Stimulated activated CD8-positive, alpha-beta memory T cell treated with anti-CD3 and anti-CD28 coated beads, Interleukin-15, amount 100 ng/mL, for 1 hour (primary cell): ENCODE measurements at places on chromosomes 7 and 10.

GRCh38 chr7:135211179-135211945 lies at the start of gene WDR91:
Gene WDR91, minus strand, starts transcription at chr7:135211526. Its CDS starts 24 bp downstream, at chr7:135211502.
- peak; percentile 92 for DNase-seq

- DNase-seq, result no peak
These were observed 92.0 kb downstream of the MDFIC start for GRCh38 chr7:115013886-115014285.

DNA sequence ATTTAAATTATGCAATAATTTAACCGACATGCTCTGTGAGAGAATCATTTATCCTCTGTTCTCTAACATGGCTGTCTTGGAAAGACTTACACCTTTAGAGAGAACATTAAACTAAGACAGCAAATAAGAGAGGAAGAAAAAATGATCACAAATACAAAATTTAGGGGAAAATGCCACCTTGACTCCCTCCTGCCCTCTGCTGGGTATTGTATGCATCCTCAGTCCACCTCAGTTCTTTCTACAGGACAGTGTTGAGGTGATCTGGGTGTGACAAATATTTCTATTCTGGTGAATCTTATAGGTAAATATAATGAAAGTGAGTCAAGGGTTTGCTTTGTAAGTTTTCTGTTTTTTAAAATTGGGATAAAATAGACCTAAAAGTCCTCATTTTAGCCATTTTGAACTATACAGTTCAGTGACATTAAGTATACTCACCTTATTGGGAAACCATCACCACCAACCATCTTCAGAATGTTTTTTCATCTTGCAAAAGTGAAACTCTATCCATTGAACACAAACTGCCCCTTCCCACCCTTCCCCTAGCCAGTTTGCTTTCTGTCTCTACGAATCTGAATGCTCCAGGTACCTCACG lies 61.5 kb upstream of the ELMO1 start:
- DNase-seq, result no peak

- DNase-seq, result no peak
These were observed 21.8 kb upstream of the SH2D4B start for GRCh38 chr10:80515941-80516340.

DNA sequence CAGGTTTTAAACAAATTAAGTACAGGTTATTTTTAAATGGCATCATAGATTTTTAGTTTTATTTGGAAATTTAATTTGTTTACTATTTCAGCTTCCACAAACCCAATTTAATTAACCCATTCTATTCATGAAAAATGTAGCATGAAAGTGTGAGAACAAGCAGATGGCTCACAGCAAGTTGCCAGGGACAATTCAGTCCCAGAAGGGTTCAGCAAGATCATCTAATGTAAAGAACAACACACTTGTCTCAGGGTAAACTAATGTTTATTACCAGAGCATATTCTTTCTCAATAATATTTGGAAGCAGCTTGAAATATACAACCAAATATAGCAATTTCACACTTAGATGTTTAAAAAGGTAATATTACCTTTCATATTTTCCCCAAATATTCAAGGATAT lies 166.9 kb upstream of the SLC13A1 start:
- DNase-seq, result no peak

- no peak for DNase-seq
These were observed 115.5 kb downstream of the WDFY4 start for GRCh38 chr10:48800007-48800675.

DNA sequence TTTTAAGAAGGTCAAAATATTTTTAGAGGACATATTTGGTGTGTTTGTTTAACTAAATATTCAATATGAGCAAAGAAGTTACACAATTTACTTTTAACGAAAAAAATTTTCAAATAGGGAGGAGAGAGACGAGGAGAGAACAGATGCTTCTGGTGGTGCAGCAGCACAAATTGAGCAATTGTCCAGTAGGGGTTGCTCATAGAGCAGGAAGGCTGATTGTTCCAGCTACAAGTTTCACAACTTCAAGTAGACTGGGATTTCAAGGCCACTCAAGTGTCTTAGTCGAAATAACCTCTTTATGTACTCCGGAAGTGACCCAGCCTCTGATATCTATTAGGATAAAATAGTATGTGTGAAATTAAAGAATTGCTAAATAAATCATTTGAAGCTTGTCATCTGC lies 197.9 kb downstream of the HDAC9 start:
- no peak for DNase-seq

- no peak for DNase-seq
These were observed 108.4 kb downstream of the HIPK2 start for GRCh38 chr7:139669106-139670061.

- DNase-seq, result no peak
These were observed 1167.0 kb downstream of the SORCS3 start for GRCh38 chr10:105807935-105808587.

- no peak for DNase-seq
These were observed 54.3 kb upstream of the NPY start for GRCh38 chr7:24229481-24230226.

DNA sequence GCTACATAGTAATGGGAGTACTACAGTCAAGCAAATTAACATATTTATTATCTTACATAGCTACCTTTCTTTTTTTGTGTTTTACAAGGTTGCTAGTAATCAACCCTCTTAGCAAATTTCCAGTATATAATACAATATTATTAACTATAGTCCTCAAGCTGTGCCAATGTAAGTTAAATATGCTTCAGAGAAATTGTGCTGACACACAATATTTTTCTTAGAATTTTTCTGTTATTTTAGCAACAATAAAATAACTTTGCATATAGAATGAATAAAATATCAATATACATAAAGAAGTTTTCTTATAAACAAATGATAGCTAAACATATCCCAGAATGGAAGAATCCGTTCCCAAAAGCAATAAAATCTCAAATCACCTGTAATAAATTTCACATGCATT lies 1605.1 kb downstream of the REEP3 start:
- DNase-seq, result no peak

- no peak for DNase-seq
These were observed 5.0 kb upstream of the CCM2 start for GRCh38 chr7:44994877-44995554.

DNA sequence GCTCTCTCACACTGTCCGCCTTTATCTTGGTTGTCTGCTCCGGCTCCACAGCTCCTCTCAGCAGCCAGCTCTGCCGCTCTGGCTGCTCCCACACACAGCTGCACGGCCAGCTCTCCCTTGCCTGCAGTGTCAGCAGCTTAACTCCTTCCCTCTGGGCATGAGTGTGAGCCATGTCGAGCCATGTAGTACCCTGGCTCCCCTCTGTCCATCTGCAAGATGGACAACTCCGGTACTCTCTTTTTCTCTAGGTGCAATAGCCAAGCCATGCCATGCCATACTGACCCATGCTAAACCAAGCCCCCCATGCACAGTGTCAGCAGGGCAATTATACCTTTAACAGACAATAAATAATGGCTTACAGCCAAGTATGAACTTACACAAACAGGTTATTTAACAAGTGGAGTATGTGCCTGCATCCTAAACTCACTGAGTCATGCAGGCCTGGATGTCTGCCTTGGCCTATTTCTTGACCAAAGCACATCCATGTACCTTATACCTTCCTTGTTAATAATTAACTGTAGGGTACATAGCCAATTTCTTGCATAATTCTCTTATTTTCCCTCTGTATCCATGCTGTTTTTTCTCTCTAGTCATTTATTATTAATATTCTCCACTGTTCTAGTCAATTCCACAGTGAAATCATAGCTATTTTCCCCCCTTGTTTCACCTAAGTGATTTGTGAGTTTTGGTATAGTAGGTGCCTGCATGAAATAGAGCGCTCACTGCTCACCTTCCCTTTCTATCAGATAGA lies 170.9 kb downstream of the CDK14 start:
- DNase-seq, result no peak

DNA sequence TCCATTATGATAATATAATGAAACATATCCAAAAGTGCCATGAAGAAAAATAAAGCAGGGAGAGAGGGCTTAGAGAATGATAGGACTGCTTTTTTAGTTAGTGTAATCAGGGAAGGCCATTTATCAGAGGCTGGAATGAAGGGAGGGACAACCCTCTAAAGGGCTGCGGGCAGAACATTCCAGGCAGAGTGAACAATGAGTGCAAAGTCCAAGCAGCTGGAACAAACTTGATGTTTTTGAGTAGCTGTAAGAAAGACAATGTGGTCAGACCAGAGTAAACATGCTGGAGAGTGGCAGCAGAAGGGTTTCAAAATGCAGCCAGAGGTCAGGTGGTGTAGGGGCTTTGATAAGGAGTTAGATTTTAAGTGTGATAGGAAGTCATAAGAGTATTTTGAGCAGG lies 65.6 kb upstream of the CCDC6 start:
- DNase-seq, result no peak

DNA sequence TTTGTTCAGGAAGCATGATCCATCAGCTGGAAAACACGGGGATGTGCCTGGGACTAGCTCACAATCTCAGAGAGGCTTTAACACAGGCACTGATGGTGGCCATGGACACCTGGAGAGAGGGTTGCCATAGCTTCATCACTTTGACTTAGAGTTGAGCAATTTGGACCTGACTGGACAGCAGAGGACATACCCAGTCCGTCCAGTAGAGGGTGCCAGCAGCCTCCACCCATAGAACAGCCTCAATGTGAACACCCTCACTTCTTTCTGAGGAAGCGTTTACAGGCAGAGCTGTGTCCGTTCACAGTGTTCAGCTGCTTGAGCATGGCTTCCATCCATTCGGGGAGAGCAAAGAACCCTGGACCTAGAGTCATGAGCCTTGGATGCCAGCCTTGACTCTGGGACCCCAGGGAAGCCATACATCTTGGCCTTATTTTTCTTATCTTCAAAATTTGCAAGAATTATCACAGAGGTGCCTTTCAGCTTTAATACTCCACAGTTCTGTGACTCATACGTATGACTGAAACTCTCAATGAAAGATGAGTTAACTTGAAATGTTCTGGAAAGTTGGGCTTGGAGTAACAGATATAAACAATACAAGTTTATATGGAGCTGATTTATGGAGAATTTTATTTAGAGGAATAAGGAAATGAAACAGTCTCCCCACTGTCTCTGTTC lies 302.9 kb upstream of the PODXL start:
- peak; percentile 4 for DNase-seq

DNA sequence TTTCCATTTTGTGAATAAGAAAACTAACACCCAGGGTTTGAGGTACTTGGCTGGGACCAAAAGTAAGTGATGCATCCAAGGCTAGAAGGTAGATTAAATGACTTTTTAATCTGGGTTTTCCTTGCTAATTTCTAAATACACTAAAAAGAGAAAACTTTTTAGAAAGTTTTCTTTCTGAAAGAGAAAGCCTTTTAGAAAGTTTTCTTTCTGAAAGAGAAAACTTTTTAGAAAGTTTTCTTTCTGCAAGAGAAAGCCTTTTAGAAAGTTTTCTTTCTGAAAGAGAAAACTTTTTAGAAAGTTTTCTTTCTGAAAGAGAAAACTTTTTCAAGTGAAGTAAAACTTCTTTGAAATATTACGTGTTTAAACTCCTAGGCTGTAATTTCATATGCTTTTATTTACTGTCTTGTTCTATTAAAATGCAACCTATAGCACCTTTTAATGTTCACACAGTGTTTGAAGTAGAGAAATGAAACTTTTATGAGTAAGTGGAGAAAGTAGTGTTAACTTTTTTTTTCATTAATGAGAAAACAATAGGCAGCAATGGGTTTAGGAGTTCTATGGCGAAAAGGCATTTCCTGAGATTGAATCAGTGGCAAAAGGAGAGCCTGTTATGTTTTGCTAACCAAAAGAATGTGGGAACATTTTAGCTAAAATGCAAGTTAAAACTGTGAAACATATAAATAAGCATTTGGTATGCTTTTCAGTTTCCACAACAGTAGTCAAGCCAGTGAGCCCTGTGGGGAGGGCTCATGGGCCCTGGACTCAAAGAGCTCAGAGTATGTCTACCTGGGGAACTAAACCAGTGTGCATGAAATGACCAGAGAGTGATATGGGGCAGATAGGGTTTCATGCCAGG lies 103.7 kb downstream of the RBM20 start:
- no peak for DNase-seq

GRCh38 chr7:81637534-81637933 lies 132.3 kb downstream of the HGF start:
- DNase-seq, result no peak

DNA sequence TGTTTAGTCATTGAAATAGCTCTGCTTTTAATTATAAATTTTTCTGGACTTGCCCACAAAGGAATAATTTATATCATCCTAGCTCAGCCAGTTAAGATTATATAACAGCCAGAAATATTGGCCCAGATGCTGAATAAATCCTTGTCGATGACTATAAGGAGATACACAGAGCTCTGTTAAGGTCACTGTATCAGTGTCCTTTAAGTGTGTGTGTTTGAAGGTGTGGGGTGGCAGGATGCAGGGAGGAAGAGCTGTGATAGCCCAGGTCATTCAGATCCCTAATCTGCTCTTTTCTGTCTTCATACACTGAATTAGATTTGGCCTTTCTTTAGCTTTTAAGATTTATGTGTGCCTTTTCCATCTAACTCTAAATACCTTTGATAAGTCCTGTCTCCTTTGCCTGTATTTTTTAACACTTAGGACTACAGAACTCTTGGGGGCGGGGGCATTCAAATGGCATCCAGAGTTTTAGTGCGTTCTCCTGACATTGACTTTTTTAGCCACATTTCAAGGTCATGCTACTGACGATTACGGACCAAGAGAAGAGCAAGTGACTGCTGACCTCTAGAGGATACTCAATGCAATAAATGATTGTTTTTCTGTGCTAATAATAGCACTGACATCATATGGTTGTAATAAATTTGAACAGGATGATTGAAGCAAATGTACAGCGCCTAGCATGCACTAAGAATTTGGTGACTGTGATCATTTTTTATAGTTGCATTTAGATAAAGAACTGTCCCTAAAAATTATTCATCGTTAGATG lies 172.3 kb downstream of the CACNB2 start:
- DNase-seq, result no peak

DNA sequence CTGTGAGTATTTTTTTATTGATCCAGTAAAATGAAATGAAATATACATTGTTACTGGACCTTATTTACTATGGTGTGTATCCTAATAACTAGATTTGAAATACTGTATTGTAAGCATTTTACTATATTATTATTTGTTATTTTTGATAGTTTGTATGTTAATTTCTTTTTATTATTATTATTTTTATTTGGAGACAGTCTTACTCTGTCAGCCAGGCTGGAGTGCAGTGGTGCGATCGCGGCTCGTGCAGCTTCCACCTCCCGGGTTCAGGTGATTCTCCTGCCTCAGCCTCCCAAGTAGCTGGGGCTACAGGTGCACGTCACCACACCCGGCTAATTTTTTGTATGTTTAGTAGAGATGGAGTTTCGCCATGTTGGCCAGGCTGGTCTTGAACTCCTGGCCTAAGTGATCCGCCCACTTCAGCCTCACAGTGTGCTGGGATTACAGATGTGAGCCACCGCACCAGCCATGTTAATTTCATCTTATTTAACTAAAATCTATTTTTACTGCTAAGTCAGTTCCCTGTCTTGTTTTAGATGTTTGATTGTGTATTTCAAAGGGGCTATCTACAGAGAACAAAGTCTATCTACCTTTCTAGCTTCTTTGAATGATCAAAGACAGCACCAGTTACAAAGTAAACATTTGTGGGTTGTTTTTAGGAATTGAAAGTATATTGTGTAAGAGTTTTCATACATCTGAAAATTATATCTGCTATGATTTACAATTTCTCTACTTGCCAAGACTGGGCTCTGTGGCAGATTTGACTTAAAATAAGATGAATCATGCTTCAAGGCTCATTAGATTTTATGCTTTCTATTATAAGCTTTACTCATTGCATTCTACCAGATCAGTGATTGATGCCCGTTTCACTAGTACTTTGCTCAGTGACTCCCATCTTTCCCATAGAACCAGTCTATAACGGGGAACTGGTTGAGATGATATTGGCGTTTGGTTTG lies 41.6 kb downstream of the CDC123 start:
- no peak for DNase-seq
